ENCODE measurements at places on chromosomes 2 and 18.

DNA sequence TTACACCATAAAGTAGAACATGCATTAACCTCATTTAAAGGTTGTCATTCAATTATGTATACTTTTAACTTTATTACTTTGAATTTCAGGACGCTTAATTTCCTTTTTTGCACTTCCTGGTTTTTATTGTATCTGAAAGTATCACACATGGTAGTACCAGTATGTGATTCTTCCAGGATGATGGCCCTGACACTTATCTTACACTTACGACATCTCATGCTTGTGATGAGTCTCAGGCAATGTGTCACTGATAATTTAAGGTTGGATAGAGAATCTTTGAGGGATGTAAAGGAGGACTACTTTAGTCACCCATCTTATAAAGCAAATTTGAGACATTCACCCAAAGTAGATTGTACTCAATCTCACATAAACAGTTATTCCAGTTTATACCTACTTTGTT lies 74.9 kb downstream of the ABCA12 start:
- DNase-seq, result no peak

- no peak for DNase-seq
Measured at GRCh38 chr18:46062781-46063180, 9.3 kb downstream of the PSTPIP2 start.

DNA sequence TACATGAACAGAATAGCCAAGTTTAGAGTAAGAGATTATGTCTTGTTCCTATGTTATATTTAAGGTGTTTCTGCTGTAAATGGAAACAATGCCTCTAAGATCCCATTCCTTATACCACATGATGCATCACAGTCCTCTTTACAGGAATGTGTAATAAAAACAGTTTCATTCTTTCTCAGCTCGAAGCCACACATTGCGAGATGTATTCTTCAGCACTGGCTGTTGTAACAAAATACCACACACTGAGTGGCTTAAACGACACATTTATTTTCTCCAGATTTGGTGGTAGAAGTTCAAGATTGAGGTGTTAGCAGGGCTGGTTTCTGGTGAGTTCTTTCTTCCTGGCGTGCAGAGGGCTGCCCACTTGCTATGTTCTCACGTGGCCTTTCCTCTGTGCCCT lies 246.2 kb downstream of the SOCS6 start:
- no peak for DNase-seq

DNA sequence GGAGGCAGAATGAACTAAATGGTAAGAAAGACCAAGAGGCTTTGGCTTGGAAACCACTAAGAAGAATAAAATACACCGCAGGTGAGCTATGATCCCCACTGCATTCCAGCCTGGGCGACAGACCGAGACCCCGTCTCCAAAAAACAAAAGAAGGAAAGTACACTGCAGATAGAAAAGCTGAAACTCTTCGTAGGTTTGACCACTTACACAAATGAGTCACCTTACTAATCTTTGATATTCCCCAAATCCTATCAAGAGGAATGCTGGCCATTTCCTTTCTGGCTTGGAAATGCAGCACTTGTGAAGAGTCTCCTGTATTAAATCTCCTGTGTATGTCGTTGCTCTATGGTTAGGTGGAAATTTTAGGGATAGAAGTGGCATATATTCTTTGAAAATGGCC lies 108.8 kb downstream of the MTCL1 start:
- no peak for DNase-seq

DNA sequence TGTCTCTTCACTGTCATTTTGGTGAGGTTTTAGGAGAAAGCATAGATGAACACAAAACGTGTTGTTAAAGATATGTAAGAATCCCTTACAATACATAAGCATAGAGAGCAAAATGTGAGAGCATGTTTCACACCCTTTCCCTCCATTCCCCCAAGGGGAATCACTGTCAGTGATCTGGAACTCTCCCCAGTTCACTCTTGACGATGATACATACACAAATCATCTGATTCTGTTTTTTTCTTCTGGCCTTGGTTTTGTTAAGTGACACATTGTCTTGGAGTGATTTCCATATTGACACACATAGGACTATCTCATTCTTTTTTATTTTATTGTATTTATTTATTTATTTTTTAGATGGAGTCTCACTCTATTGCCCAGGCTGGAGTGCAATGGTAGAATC lies 53.7 kb upstream of the TANC1 start:
- no peak for DNase-seq

DNA sequence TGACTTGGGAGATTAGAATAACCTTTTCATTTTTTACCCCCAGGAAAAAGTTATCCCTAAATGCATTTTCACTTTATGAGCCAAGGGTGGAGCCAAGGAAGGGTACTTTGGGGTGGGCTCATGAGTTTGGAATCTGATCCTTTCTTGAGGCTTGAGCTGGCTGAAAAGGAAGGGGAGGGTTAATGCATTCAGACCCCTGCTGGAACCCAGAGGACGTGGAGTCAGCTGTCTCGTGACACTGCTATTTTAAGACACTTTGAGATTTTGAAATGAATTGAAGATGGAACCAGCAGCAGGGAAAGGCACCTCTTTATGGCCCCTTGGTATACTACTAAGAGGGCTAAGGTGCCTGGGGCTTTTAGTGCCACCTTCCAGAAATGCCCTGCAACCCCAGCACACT lies 90.4 kb downstream of the MARCHF4 start:
- no peak for DNase-seq

GRCh38 chr2:239878686-239879085 lies 146.5 kb downstream of the NDUFA10 start:
- no peak for DNase-seq

- no peak for DNase-seq
Measured at GRCh38 chr18:47970664-47971531, 40.4 kb upstream of the SMAD2 start.

GRCh38 chr18:71643822-71644221 lies 900.3 kb downstream of the CBLN2 start:
- DNase-seq, result no peak

DNA sequence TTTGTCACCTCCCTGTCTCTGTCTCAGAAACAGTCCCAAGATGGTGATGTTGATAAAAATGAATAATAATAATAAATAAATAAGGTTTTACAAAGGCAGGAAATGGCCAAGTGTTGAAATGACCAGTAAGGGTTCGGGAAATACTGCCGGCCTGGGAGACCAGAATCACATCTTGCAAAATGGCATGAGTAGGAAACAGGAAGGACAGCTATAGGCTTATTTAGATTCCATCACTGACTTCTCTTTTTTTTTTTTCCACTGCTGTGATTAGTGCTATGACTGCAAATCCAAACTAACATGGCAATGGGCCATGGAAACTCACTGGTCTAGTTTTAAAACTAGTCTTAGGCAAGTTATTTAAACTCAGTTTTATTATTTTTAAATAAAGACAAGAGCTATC lies 60.6 kb downstream of the SCN1A start:
- DNase-seq, result no peak

- no peak for DNase-seq
Measured at GRCh38 chr2:68994864-68995263, 18.1 kb upstream of the ANTXR1 start.

- no peak for DNase-seq
Measured at GRCh38 chr2:223123855-223124610, 72.0 kb downstream of the KCNE4 start.

GRCh38 chr18:7470101-7470500 lies 97.0 kb upstream of the PTPRM start:
- DNase-seq, result no peak

DNA sequence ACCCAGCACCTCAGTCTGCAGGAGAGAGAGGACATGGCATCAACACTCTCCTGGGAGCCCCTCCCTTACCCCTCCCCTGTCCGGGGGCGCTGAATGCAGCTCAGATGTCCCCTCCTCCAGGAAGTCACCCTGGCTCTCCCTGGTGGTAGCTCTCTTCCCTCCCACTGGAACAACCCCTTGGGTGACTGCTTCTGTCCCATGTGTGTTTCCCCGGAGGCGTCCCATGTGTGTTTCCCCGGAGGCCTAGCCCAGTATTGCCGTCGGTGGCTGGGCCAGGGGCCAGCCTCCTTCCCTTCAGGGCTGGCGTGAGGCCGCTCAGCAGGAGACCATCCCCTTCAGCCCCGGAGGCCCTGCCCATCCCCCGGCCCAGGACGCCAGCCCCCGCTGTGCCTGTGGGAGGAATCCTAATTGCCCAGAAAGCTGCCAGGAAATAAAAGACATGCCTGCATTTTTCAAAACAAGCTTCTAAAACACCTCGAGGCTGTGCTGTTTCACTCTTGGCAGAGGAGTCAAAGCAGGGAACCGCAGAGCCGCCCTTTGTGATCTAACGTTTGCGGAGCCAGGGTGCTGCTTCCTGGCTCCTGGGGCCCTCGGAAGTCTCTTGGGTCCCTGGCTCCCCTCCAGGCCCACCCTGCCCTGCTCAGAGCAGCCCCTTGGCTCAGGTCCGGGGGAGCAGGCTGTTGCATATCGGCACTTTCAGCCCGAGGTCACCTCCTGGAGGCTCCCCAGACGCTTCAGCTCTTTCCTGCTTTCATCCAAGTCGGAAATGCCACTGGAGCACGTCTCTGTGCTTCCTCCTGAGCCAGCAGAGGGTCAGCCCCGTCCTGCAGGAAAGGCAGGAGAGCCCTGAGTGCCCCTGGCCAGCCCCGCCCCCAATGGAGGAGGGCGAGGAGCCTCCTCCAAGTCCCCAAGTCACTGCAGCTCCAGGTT lies 11.4 kb downstream of the SNED1 start:
- peak; percentile 60 for DNase-seq

GRCh38 chr2:221780281-221780688 lies 208.2 kb upstream of the EPHA4 start:
- DNase-seq, result no peak

DNA sequence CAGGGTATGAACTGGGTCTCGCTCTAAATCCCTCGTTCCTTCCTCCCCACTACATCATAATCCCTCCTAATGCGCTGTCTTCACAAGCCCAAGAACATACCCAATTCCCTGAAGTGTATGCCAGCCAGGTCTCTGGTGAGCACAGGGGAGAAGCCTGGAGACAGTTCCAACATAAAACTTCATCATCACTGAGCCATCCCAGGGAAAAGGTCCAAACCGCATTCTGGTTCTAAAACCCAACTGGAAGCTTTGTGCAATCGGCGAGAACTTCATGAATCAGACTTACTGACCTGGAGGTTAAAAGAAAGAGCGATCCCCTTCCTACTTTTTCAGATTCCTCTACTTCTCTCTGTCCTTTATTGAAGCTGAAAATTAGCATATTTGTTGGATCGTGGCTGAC lies 132.7 kb downstream of the ALPK2 start:
- no peak for DNase-seq

GRCh38 chr2:116133381-116133942 lies 1681.0 kb upstream of the DDX18 start:
- no peak for DNase-seq

GRCh38 chr2:106191511-106192016 lies 2.5 kb downstream of the UXS1 start:
- no peak for DNase-seq

DNA sequence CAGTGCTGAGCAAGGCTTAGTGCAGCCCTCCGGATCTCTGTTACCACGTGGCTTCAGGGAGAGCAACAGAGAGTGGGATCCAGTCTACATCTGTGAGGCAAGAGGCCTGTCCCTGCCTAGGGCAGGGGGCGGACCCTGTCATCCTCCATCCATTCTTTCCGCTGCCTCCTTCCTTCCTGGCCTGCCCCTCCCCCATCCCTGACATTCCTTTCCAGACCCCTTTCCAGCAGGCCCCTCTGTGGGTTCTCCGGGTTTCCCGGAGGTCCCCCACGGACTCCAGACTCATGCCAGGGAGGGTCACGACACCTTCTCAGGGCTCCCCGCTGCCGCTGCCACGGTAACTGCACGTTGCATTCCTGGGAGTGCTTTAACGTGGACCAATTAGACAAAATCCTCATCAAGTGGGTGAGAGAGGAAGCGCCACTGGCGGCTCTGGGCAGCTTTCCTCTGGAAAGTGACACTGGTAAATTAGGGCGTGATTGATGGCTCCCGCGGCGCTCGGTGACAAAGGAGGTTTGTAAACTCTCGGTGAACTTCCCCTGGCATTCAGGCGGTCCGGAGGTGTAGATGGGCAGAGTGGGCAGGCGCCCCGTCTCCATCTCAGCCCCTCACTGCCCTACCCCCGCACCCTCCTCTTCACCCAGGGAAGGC lies 11.4 kb downstream of the ATOH8 start:
- DNase-seq, result no peak

DNA sequence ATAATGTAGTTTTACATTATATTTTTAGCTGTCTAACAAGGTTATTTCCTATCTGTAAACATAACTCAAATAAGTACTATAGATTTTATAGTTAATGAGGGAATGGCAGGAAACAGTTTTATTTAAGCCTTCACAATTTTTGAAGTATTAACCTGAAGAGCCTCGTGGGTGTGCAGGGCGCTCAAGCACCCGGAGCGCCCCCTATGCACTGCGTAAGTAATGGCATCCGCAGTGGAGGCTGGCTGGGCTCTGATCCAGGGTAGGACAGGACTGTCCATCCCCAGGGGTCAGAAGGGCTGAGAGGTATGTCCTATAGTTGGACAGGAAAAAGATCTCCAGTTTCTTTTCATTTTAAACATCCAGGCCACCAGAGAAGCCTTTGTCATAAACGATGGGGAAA lies 8.2 kb upstream of the GBX2 start:
- no peak for DNase-seq

DNA sequence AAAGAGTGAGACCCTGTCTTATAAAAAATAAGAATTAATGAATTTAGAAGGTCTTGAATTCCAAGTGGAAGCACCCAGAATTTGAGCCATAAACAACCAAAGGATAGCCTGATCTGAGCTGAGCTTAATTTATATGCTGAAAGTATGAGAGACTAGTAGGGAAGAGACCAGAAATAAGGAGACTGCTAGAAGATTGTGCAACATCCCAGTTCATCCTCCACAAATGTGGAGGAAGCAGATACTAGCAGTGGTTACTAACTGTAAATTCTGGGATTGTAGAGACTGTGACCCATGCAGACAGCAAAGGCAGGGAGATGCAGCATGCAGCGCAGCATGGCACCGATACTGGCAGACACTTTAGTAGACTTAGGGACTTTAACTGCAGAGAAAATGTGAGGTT lies 1.5 kb upstream of the SULT1C2 start:
- DNase-seq, result no peak

DNA sequence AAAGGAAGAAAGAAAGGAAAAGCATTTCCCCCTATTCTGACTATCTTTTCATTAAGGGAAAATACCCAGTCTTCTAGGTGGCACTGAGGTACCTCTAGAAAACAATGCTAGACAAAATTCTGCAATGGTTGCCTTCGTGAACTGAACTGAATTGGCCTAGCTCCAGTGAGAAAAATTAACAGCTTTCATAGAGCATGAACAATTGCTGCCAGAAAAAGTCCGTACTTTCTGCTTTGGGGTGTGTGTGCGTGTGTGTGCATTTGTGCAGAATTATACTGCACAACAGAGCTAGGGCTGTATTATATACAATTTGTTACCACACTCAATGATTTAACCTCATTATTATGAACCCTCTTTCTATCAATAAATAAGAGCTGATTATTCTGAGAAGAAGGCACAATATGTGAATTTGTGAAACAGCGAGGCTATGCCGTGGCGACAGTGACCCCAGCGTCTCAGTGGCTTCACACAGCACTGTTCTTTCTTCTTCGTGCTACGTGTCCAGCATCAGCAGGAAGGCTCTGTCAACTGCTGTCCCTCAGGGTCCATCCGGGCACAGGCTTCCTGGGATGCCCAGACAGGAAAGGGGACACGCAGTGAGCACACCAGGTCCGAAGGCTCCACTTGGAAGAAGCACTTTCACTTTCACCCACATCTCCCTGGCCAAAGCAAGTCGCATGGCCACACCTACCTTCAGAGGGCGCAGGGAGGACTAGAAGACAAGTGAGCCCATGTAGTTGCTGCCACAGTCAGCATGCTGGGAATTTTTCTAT lies 47.5 kb downstream of the PTGR3 start:
- peak; percentile 11 for DNase-seq

GRCh38 chr2:17539611-17540092 lies 844 bp upstream of the VSNL1 start:
- DNase-seq, result no peak

- DNase-seq, result no peak
Measured at GRCh38 chr2:64492821-64493220, 31.3 kb upstream of the AFTPH start.
